Adipose tissue (tissue), 3 donors: ENCODE measurements at places on chromosomes 1 and 21. TPM values are rescaled to one million over a fixed set of nuclear protein-coding genes. Genes with fewer than 3 reads are reported as not detected.

Gene PPCS
- polyA plus RNA-seq, result 103 TPM

Gene CLDN17
- polyA plus RNA-seq, result not detected

Gene PLCH2
- 0.62 TPM for polyA plus RNA-seq

Gene CACHD1
- polyA plus RNA-seq, result 9.1 TPM

Gene SPRR1A
- not detected for polyA plus RNA-seq

Gene ALG14
- polyA plus RNA-seq, result 2.7 TPM

Gene RNU1-2
- polyA plus RNA-seq, result not detected

Gene USH2A
- not detected for polyA plus RNA-seq

Gene C1orf94
- polyA plus RNA-seq, result not detected

Gene FAAH
- polyA plus RNA-seq, result 24.6 TPM

Gene PRR9
- not detected for polyA plus RNA-seq

Gene HUNK
- 1.3 TPM for polyA plus RNA-seq

Gene TMEM269
- 0.05 TPM for polyA plus RNA-seq

Gene KRTAP19-3
- not detected for polyA plus RNA-seq

Gene CHD5
- polyA plus RNA-seq, result 0.16 TPM

Gene KCNE2
- polyA plus RNA-seq, result not detected

Gene AJAP1
- 1.5 TPM for polyA plus RNA-seq

Gene CACNA1E
- 0.10 TPM for polyA plus RNA-seq

Gene LELP1
- polyA plus RNA-seq, result not detected

Gene FAM3B
- 4.4 TPM for polyA plus RNA-seq

Gene SH2D2A
- polyA plus RNA-seq, result 3.0 TPM

Gene TTLL7
- 2.6 TPM for polyA plus RNA-seq

Gene DENND1B
- polyA plus RNA-seq, result 1.3 TPM

Gene C1orf87
- polyA plus RNA-seq, result 0.06 TPM
